DMS79 treated with DMSO at 0.1 percent for 48 hours (cell line): ENCODE measurements at places on chromosomes 12 and 14.

DNA sequence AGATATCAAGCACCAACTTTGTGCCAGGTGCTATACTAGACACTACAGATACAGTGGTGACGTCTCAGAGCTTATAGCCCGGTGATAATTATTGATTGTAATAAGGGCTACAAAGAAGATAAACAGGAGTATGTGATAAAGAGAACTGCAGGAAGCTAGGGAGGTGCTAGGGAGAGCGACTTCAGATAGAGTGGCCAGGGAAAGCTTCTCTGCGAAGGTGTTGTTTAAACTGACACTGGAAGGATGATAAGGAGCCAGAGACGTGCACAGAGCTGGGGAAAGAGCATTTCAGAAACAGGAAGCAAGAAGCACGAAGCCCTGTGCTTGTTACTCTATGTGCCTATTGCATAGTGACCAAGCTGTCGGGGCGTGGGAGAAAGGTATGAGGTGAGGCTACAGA, 48.1 kb upstream of the OTX2 start:
- DNase-seq, result no peak

DNA sequence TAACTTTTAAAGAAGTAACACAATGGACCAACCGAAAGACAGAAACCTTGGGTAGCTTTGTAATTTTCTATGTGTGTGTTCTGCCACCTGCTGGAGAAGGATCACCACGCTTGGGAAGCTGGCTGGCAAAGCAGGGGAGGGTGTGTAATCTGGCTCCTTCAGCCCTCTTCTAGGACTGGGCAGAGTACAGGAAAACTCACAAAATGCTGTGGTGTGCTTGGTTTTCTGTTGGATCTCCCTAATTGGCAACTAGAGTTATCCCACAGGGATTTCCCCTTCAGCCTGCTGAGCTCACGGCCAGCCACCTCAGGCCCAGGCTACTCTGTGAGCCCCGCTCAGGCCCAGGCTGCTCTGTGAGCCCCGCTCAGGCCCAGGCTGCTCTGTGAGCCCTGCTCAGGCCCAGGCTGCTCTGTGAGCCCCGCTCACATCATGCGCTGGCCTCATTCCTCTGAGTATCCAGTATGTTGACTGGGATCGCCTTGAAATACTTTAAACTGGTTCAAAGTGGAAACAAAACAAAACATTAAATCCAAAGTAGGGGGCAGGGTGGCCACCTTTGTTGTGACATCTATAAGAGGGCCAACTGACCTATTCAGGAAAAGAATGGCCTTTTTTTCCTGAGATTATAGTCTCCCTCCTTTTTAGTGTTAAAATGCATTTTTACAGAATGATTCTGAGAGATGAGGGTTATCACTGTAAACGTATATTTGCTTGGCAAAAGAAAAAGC, 52.0 kb upstream of the RNU6-8 start:
- peak; percentile 73 for DNase-seq

- DNase-seq, result no peak
These were observed 108.5 kb upstream of the MAX start for GRCh38 chr14:65210822-65211182.

- no peak for DNase-seq
These were observed 105.1 kb downstream of the PRIMA1 start for GRCh38 chr14:93683226-93683625.

DNA sequence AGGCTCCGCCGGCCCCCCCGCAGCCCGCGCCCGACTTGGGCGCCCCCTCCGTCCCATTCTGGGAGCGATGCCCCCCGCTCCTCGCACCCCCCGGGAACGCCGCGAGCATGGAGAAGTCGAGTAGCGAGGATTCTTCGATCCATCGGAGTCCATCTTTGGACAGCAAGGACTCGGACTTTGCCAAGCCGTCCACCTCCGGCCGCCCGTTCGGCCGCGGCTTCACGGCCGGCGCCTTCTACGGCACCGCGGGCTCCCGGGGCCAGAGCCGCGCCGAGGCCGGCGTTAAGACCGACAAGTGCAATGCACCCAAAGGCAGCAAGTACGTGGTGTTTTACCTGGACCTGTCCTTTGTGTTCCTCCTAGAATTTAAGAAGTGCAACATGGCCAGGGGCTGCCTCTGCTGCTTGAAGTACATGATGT, 123.6 kb downstream of the TSPAN9 start:
- DNase-seq, result no peak

- DNase-seq, result peak; percentile 38
These were observed 181.1 kb downstream of the ESR2 start for GRCh38 chr14:64112867-64113678.

GRCh38 chr14:79333198-79333546, 878.1 kb downstream of the DIO2 start:
- DNase-seq, result peak; percentile 79

- no peak for DNase-seq
These were observed 75.0 kb downstream of the KICS2 start for GRCh38 chr12:64147011-64147631.

- no peak for DNase-seq
These were observed 627.1 kb downstream of the TMTC2 start for GRCh38 chr12:83313827-83314226.

- no peak for DNase-seq
These were observed 10.0 kb upstream of the ITGA5 start for GRCh38 chr12:54429014-54429471.

DNA sequence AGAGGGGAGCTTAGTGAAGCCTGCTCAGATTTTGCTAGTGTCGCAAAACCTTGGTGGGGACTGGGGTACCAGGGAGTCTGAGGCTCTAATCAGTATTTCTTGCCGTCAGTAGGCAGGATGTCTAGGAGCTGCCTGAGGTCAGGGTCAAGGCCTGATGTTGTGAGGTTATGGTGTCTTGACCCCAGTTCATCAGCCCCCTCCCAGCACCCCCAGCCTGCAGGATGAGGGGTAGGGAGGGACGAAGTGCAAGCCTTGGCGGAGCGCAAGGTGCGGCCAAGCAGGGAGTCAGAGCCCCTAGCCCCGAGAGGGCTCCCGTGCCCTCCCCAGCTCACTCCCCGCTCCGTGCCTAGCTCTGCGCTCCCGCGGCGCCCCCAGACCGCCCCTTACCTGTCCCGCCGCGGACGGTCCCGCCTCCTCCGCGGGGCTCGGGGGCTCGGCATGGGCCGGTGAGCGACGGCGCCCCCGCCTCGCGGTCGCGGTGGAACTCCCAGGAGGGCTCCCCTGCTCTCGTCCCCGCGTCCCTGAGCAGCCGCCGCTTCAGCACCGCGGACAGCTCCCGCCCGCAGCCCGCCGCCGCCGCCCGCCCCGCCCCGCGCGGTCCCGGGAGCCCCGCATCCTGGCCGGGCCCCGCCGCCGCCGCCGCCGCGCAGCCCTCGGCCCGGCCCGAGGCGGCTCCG, 347 bp downstream of the SYNDIG1L start:
- DNase-seq, result no peak

DNA sequence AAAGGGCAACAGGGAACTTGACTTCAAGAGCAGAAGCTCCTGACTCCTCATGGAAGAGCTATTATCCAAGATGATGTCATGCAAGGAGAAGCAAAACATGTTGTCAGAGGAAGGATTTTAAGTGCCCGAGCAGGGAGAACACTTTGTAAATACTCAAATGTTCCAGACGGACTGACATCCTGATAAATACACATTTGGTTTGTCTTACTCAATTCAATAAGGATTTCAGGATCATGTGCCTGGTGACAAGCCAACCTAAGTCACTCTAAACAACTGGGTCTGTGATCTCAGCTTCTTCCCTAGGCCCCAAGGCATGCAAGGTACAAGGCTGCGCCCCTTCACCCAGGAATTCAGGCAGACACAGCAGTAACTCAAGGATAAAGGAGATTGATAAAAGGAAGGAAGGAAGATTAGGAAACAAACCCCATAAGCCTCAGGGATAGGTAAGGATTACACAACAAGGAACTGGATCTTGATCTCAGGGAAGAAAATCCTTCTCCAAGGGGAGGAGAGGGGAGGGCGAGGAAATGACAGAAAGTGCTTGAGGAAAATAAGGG, 26.8 kb upstream of the CEBPE start:
- DNase-seq, result no peak

GRCh38 chr12:114673169-114673833, 10.7 kb downstream of the TBX3 start:
- DNase-seq, result no peak

DNA sequence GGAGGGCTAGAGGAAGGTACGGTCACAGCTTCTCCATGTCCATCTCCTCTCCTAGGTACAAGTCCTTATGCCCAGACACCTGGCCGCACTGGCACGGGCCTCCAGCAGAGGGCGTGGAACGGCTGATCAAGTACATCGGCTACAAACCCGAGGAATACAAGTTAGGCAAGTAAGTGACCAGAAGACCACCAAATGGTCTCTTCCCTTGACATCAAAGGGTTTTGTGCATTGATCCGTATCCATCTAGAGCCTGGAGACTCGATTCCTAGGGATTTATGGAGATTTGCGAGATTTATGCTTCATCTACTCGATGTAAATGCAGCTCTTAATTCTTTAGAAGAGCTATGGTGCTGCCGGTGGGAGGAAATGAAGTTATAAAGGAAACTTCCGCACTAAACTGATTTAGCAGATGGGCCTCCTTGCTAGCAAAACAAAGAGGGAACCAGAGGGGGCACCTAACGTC, 44.2 kb downstream of the KCTD10 start:
- DNase-seq, result peak; percentile 11

- no peak for DNase-seq
These were observed 80.8 kb downstream of the MNAT1 start for GRCh38 chr14:60815371-60815770.

DNA sequence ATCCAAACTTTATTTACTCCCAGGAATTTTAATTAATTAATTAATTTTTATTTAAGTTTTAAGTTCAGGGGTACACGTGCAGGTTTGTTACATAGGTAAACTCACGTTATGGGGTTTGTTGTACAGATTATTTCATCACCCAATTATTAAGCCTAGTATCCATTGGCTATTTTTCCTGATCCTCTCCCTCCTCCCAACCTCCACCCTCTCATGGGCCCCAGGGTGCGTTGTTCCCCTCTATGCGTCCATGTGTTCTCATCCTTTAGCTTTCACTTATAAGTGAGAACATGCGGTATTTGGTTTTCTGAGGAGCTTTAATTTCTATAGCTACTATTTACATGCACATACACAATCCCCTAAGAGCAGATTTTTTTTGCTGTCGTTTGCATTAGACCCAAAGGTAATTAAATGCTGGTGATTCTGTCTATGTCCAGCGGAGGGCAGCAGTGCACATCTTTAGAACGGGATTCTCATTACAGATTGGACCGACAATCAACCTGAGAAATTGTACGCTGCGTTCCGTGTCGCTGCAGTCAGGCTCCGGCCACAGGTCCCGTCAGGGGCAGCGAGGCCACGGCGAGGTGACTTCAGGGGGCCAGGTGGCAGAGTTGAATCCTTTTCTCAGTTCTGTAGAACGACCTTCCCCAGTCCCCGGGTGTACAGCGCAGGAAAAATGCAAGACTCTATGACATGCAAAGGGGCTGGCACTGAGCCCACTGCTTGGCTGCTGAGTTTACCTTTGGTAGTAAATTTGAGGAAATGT, 11.6 kb downstream of the TMEM30B start:
- peak; percentile 96 for DNase-seq

- peak; percentile 7 for DNase-seq
These were observed 629 bp downstream of the KCNMB4 start for GRCh38 chr12:70366581-70367257.

DNA sequence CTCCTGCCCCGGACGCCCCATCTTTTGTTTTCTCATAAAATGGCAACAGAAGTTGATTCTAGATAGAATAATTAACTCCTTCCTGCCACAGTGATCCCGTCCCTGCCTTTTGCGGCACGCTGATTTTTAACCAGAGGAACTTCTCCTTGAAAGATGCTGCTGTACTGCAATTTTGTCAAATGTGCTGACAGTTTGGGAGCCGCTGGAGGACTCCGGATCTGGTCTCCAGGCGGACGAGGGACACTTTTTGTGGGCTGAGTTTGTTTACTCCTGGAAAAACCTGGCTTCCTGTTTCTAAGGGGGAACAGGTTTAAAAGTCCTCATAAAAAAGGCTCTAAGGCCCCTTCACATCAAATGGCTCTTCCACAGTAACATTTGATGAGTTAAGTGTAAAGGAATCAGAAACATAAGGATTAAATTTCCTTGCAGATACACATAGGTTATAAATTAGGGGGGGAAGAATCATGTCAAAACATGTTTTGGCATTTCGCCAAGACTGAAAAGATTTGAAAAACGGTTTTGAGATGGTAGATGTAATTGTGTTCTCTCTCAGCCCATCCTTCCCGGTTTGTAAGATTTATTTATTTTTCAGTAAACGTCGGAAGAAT, 15.5 kb downstream of the FZD10 start:
- DNase-seq, result no peak

- DNase-seq, result no peak
These were observed 51.7 kb upstream of the RTL1 start for GRCh38 chr14:100955201-100955600.

GRCh38 chr12:45273717-45274271, 57.9 kb downstream of the ANO6 start:
- DNase-seq, result no peak

DNA sequence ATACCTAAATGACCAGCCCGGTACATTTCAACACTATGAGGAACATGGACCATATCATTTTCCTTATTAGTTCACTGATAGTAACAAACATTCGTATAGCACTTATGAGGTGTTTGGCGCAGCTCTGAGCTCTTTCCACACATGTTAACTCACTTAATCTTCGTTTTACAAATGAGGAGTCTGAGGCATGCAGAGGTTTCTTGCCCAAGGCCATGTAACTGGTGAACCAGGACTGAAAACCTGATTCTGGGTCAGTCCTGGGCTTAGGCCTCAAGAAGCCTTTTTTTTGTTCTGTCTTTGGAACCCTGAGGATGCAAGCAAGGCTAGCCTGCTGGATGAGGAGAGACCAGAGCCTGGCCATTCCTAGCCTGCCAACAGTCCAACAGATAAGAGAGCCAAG, 55.0 kb downstream of the C14orf132 start:
- DNase-seq, result no peak

DNA sequence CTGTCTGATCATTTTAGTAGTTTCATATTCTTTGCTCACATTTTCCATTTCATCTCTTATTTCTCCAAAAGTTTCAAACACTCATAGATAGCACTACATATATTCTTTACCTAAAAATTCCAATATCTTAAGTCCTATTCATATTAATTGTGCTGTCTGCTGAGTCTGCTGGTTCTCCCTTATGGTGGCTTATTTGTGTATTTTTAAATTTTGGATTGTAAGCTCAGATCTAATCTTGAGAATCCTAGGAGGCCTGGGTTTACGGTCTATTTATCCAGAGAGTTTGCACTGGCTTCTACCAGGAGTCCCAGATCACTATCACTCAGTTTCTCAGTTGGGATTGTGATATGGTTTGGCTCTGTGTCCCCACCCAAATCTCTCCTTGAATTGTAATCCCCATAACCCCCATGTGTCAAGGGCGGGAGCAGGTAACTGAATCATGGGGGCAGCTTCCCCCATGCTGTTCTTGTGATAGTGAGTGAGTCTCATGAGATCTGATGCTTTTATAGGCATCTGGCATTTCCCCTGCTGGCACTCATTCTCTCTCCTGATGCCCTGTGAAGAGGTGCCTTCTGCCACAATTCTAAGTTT, 10.2 kb downstream of the NT5DC3 start:
- no peak for DNase-seq
